ENCODE measurements at places on chromosomes 2 and 18.

- no peak for DNase-seq
These were observed 89.9 kb upstream of the CDCA7 start for GRCh38 chr2:173264603-173265366.

DNA sequence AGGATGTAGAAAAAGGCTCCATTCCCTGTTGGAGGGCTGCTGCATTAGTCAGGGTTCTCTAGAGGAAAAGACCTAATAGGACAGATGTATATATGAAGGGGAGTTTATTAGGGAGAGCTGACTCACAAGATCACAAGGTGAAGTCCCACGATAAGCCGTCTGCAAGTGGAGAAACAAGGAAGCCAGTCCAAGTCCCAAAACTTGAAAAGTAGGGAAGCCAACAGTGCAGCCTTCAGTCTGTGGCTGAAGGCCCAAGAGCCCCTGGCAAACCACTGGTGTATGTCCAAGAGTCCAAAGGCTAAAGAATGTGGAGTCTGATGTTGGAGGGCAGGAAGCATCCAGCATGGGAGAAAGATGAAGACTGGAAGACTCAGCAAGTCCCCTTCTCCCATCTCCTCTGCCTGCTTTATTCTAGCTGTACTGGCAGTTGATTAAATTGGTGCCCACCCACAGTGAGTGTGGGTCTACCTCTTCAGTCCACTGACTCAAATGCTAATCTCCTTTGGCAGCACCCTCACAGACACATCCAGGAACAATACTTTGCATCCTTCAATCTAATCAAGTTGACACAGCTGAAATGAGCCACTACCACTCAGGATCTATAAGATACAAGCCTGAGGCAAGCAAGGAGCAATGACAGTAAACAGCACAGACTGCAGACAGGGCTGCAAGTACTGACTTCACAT is 30.0 kb upstream of the ATG16L1 start:
- no peak for DNase-seq

DNA sequence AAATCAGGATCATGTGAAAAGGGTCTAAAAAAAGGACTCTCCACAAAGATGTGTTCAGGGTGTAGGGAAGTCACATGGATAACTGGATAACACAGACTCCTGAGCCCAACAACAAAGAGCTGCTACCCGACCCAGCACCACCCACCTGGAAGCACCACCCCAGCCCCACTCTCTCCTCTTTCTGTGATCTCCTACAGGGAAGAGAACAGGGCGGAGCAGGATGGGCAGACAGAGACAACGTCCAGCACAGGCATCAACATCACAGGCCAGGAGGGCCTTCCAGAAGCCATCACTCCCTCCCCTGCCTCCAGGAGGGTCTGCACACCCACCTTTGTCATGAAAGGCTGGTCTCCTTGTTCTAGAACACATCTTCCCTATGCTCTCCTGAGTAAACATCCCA is 1.3 kb upstream of the CIB4 start:
- DNase-seq: no peak

DNA sequence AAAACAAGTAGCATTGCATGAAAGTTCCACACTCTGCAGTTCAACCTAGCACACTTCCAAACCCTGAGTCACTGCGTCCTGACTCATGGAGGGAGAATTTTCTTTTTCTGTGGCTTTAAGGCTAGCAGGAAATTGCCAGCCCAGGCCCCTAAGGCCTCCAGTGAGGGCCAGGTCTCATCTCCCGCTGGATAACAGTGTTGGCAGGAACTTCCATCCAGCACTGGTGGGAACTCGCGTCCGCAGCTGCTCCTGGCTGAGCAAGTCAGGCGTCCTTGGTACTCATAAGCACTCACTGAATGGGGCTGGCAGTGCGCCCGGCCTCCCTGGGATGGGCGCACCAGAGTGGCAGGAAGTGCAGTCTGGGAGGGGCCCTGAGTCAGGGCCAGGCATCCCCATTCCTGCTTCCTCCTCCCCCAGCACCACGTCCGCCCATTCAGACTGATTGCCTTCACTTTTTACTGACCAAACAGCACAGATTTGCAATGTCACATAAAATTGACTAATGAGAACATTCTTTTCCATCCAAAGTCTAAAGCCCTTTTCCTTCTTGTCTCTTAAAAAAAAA is 14.3 kb downstream of the MALL start:
- peak; percentile 98 for DNase-seq

GRCh38 chr18:6039055-6039454 is 143.7 kb upstream of the TMEM200C start:
- no peak for DNase-seq

DNA sequence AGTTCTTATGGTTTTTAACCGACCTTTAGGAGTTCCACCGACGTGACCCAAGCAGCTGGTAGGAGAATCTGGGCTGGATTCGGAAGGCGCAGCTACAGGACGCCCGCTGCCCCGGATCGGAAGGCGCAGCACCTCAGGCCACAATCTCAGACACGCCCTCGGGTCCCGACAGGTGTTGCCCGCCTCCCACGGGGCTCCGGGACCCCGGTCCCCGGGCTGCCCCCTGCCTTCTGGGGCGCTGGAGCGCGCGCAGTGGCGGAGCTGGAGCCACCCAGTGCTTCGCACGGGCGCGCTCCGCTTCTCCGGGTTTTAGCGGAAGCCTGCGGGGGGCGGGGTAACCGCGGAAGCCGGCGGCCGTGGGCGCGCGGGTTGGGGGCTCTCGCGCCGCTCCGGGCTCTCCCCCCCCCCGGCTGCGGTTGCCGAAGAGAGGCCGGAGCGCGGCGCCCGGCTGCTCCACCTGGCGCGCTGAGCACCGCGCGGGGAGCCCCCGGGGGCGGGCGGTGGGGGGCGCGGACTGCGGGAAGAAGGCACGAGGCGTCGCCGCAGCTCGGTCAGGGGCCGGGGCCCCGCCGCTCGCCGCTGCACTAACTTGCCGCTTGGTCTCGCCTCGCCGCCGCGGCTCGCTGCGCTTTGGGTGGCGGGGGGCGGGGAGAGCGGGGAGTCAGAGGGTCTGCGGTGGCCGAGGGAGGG is 718.8 kb downstream of the DPP10 start:
- no peak for DNase-seq

DNA sequence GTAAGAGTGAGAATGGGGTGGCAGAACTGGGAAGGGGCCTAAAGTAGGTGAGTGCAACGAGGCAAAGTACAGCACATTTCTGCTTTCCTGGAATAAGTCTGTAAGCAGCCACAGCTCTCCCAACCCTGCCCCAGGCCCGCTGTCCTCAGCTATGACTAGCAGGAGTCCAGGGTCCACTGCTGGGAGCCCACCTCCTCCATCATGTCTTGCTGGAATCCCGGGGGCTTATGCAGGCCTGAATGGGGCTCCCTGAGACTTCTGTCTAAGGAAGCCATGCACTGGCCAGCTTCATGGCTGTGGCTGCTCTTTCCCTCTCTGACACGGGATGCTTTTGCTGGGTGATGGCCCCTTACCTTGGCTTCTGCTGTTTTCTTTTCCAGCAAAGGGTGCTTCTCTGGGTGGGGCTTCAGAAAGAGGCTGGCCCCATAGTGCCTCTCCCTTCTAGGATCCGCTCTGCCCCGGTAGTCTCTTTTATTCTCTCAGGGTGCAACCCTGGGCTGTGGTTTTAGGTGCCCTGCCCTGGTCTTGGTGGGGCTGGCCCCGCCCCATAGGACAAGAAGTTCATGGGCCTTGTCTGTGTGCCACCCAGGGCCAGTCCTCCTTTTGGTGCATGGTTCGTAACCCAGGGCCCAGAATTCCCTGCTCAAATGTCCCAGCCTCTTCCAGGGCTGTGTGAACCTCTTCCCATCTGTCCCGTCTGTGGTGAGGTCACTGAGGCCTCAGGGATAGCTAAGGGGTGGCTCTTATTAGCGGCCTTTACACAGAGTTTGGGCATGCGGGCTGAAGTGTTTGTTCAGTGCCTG is 33.8 kb upstream of the POLE4 start:
- DNase-seq: no peak

DNA sequence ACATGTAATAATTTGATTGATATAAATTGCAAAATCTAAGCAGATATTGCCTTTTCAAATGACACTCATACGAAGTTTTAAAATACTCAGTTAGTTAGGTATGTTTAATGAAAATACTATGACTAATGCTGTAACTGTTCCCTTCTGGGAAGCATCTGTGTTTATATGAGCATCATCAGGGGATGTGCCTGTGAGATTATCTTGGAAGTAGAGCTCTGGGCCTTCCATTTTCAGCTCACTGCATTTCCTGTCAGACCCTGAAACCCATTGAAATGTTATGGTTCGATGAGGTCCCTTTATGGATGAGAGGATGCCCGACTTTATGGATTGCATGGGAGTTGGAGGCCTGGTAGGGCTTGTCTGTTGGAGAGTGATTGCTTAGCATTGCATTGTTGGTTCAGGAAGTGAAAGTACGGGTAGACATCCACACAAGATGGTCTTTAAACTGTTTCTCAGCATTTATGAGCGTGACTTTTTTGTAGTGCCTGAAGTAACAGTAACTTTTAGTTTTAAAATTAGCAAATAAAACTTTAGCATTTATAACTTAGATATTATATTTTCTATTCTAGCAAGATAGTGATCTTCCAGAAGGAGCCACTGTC is 28.7 kb downstream of the ELP2 start:
- DNase-seq: no peak

- no peak for DNase-seq
These were observed 29.3 kb upstream of the MEX3C start for GRCh38 chr18:51226587-51227350.

DNA sequence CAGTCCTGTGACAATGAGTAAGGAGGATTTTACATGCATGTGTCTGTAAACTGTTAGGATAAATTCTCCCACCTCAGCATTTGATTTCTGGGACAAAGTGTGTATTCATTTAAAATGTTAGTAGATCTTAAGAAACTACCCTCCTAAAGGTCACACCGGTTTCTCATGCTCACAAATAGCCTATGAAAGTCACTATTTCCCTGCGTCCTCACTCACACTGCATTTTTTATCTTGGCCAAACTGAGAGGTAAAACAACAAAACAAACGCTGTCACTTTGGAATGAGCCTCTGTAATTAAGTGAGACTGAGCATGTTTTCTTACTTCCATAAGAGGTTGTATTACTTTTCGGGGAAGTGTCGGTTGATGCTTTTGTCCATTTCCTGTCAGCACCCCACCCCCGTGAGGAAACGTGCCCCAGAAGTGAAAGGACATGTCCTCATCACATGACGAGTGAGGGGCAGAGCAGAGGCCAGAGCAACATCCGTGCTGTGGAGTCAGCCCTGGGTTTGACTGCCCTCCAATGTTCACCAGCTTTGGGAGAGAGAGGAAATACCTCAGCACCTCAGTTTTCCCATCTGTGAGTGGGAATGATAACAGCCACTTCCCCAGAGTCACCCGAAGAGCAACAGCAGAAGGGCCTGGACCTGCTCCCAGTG is 3.1 kb downstream of the GYPC start:
- no peak for DNase-seq

GRCh38 chr2:121888189-121888557 is 132.7 kb downstream of the TSN start:
- peak; percentile 11 for DNase-seq

DNA sequence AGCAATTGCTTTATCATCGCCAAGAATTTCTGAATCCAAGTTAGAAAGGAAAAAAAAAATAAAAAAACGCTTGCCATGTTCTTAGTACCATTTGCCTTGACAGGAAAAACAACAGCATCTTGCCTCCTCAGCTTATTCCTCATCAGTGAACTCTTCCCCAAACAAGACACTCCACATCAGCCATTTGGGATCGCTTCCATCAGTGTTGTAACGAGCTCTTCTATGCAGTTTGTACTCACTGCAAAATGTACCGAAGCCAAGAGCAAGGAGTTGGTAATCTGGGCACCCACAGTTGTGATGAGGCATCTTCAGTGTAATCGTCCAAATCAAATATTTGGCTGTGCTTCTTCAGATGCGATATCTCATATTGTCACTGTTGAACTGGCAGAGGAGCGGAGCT is 503.7 kb downstream of the TMEM182 start:
- no peak for DNase-seq

DNA sequence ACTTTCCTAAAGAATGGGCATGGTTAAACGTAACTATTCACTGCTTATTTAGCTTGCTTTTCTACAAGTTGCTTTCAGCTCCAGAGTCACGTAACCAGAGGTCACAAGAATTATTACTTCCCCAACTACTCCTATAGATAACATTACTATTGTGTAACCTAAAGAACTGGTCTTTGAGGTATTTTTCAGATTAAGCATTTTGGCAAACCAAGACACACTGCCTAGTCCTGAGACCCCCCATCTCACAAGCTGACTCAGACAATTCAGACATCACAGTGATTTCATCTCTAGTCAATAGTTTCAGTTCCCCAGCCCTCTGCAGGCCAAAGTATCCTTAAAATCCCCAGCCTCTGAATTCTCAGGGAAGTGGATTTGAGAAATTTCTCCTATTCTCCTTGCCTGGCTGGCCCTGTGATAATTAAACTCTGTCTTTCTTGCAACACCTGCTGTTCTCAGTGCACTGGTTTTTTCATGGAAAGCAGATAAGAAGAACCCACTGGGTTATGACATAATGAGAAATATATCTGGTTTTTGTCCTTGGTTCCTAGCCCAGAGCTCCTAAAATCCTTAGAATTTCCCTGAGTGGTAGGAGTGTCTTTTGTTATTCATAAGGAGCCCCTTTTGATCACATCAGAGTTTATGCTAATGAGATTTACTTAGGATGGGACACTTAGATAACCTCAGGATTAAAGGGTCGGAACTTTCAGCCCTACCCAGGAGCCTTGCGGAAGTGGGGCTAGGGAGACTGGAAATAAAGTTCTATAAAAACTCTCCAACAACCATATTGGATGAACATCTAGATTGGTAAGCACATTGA is 1310.8 kb upstream of the CHAC2 start:
- DNase-seq: no peak

DNA sequence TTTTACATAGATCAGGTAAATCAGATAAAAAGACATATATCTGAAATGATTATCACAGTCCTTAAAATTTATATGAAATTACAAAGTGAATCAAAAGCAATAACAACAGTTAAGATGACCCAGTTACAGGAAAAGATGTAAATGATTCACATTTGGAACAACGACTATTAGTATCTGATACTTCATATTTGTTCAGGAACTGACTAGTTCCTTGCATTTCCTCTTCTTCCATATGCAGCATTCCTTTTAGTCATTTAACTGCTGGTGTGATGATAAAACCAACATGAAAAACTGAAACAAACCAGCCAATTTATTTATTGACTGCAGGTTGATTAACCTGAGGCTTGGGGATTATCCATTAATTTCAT is 75.2 kb downstream of the RBMS1 start:
- DNase-seq: no peak

DNA sequence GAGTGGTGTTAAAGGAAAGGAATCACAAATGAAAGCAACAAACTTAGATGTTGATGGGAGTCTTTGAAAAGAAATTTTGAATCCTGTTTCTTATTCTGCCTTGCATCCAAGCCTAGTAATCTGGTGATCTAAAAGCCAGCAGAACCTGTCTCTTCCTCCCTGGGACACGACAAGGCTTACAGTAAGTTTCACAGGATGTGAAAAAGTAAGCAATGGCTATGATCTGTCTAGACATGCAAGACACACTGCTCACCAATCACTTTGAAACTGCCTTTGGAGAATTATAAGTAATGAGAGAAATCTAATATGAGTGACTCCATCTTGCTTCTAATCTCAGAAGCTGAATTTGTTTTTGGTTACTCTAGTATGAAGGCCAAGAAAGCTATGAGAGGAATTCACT is 103.7 kb downstream of the KCNH7 start:
- DNase-seq: no peak

GRCh38 chr2:143186876-143187275 is 57.7 kb downstream of the ARHGAP15 start:
- DNase-seq: no peak

Data from RKO (cell line).